Suprapubic skin (tissue), 4 donors: ENCODE measurements at places on chromosomes 16 and 17.

GRCh38 chr17:74072340-74072739 lies 131.1 kb upstream of the RPL38 start:
- no peak for DNase-seq

GRCh38 chr17:65158622-65159021 lies 21.5 kb downstream of the RGS9 start:
- no peak for DNase-seq

GRCh38 chr17:6454495-6455320 lies 10.5 kb downstream of the PIMREG start:
- DNase-seq = no peak

- no peak for DNase-seq
These were observed 37.0 kb upstream of the CCDC182 start for GRCh38 chr17:57782062-57782490.
